AG04450 (cell line): ENCODE measurements at places on chromosomes 7 and 10.

- no peak for DNase-seq
Observed at GRCh38 chr10:46560381-46560780, 3.9 kb upstream of the GPRIN2 start.

DNA sequence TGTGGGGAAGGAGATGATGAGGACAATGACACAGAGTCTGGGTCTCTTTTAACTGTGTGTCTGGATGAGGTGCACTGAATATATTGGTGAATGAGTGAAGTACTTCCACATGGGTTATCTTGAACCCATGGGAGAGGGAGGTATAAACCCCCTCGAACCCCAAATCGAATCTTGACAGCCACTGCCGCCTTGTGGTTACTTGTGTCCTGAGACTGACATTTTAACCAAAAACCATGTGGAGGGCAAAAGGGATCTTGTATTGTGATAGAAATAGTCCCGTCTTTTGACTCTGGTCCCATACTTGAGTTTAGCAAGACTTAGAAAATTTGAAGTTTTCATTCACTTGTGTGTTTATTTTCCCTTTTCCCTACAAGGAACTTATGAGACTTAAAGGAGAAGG, 283.3 kb downstream of the PHTF2 start:
- no peak for DNase-seq

DNA sequence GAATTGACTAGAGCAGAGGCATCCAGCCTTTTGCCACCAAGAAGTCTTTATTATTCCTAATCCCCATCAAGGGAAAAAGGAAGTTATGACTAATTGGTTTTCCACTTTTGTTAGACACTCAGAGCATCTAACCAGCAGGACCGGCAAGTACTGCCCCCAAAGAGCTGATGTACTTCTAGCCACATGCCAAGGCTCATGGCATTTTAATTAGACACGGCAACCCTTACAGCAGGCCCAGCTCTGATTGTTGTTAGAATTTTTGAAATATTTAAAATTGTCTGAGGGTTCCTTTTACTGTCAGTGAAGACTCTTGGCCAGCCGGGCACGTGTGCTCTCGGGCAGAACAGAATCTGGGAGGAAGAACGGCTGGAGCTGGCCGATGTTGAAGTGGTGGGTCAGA, 114.8 kb downstream of the SPAG6 start:
- no peak for DNase-seq

DNA sequence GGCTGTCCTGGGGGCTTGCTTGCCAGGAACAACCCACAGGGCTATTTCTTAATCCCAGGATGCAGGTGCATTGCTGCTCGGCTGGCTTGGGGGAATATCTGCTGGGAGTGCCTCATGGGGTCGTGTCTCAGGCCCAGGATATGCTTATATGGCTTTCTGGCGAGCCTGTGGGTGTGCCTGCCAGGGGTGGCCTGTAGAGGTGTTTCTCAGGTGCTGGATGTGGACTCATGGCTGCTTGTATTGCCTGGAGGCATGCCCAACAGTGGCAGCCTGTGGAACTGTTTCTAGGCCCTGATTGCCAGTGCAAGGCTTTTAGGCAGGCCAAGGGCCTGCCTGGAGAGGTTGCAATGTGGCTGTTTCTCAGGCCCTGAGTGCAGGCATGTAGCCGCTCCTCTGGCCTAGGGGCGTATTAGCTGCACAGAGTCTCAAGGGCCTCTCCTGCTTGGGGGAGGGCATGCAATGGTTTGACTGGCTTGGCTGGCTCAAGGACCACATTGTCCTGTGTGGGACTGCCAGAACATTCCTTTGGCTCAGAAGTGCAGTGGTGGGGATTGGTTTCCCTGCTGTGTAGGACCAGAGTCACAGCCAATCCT, 202.1 kb downstream of the ATRNL1 start:
- no peak for DNase-seq

DNA sequence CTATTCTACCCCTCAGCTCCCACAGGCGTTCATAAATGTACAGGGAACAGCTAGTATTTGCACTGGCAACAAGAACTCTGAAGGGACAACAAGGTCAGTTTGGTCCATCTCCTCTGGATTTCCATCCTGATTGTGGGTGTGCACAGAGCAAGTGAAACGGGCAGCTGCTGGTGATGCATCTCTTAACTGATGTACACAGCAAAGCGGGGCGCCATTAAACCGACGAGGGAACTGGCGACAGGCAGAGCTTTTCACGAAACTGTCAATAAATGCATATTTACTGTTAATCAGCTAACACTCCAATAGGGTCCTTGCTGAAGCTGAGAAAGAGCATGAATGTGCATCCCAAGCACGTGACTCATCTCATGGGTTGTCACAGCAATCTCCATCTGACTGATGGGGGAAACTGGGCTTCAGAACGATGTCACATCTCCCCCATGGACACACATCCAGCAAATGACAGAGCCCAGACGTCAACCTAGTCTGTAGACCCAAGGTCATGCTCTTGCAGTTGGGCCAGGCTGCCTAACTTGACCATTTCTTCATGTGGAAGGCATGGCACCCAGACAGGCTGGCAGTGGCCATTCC, 54.2 kb downstream of the FAM53B start:
- DNase-seq = no peak

GRCh38 chr7:156640949-156641485, 443 bp downstream of the RNF32 start:
- no peak for DNase-seq

DNA sequence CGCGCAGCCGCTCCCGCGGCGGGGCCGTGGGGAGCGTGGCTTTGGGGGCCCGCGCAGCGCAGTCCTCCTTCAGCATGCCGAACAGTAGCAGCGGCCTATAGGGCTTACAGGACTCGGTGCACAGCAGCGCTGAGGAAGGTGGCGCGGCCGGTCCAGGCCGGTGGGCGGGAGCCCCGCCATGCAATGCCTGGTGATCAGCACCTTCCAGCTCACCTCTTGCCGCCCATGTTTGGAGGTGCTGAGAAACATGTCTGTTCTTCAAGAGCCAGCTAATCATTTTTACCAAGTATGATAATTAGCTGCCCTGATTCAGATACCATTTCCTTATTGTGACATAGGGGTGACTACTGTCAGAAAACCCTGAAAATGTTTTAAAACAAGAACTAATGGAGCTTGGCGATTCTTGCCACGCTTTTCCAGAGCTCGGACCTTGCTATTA, 33.5 kb upstream of the SFTPD start:
- DNase-seq = no peak

DNA sequence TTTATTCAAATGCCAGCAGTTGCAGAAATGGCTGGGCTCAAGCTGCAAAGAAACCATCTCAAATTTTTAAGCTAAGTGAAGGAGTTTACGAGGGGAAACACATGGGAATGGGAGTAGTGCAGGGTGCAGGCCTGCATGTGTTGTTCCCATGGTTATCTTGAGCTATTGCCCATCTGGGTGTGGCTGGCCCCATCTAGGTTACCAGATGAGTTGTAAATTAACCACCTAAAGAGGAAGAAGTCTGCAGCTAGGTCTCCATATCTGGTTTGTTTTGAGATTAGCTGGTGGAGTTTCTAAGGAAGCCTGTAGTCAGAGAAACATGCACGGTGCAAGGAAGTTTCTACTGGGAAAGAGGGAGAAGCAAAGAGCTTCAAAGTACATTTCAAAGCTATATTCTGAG, 23.3 kb upstream of the STEAP2 start:
- DNase-seq = no peak

DNA sequence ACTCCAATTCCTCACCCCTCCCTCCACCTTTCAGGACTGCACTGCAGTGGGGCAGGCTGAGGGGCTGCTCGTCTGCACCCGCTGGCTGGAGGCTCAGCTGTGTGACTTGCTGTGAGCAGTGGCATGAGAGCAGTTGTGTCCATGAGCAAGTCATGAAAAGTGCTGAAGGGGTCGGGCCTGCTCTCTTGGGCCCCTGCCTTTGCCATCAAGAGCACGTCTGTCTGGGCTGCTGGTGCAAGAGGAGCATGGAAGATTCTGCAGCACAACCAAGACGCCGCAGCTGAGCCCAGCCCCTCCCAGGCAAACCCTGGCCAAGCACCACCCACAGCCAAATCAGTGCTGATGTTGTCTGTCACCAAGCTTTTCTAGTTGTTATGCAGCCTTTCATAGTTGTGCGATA, 284.3 kb downstream of the TCERG1L start:
- no peak for DNase-seq

GRCh38 chr7:125930848-125931247, 1001.2 kb upstream of the POT1 start:
- DNase-seq = no peak

GRCh38 chr10:75294031-75294437, 58.3 kb upstream of the COMTD1 start:
- no peak for DNase-seq

DNA sequence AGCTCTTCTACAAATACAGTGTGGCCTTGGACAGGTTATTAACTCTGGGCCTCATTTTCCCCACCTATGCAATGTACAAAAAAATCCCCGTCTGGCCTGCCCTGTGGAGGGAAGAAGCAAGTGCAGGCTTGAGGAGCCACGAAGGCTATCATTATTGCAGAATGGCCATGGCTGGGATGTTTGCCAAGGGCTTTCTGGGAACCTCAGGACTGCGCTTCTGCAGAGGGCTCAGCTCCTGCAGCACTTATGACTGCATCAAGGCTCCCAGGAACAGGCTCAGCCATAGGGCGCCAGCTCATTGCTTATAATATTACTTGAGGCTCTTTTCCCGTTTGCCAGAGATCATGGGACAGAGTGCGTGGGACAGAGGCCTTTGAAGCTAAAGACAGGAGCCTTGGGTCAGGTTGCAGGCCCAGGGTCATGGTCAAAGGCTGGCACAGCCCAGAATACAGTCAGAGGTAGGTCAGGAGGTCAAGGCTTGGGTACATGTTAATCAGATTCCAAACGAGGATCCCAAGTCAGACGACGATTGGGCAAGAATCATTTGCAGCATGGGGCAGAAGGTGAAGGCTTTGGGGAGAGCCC, 20.6 kb upstream of the C10orf105 start:
- DNase-seq = peak; percentile 63

DNA sequence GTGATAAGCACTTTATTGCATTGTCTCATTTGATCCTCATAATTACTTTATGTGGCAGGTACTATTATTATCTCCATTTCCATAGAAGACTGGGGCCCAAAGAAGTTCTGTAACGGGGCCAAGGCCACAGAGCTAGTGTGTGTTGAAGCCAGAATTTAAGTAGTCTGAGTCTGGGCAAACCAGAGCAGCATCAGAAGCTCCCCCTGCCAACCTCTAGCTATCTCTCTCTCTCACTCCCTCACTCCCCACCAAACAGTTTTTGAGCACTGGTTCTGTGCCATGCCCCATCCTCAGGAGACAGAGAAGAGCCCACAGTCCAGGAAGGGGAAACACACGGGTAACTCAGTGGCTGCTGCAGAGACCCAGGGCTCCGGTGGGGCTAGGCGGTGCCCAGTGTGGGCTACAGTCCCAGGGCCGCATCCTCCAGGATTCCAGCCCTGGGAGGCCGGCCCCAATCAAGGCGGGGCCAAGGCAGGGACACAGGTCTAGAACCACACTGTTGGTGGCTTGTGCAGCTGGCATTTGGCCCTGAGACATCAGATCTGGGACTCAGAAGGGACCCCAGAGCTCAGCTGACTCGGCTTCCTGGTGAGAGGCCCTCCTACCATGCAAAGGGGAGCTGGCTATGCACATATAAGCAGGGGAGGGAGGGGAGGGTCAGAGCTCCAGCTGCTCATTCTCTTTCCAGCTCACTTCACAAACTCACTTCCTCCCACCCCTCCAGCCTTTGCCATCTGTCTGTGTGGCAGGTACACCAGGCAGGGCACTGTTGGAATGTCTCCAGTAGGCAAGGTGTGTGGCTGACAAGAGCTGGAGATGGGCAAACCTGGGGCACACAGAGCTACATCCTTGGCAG, 34.4 kb downstream of the COL13A1 start:
- no peak for DNase-seq

GRCh38 chr7:92696584-92696983, 106.4 kb upstream of the FAM133B start:
- no peak for DNase-seq

- no peak for DNase-seq
Observed at GRCh38 chr10:44966816-44967509, 7.4 kb downstream of the RASSF4 start.

DNA sequence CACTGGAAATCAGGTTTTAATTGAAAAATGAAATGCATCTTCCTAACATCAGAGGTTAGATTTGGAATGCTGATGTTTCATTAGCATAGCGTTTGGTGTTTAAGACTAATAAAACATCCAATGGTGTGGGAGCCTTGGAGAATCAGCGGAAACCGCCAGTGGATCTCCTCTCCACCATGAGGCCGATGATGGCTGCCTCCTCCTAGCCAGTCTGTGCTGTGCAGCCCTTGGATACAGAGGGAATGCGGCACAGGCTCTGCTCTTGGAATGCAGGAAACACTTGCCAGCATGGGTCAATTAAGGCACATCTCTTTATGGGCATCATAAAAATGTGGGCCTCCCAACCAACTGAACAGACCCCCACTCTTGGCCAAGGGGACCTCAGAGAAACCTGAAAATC, 259.9 kb downstream of the GLRX3 start:
- DNase-seq = no peak

GRCh38 chr7:107592361-107593024, 12.4 kb downstream of the BCAP29 start:
- DNase-seq = peak; percentile 63

DNA sequence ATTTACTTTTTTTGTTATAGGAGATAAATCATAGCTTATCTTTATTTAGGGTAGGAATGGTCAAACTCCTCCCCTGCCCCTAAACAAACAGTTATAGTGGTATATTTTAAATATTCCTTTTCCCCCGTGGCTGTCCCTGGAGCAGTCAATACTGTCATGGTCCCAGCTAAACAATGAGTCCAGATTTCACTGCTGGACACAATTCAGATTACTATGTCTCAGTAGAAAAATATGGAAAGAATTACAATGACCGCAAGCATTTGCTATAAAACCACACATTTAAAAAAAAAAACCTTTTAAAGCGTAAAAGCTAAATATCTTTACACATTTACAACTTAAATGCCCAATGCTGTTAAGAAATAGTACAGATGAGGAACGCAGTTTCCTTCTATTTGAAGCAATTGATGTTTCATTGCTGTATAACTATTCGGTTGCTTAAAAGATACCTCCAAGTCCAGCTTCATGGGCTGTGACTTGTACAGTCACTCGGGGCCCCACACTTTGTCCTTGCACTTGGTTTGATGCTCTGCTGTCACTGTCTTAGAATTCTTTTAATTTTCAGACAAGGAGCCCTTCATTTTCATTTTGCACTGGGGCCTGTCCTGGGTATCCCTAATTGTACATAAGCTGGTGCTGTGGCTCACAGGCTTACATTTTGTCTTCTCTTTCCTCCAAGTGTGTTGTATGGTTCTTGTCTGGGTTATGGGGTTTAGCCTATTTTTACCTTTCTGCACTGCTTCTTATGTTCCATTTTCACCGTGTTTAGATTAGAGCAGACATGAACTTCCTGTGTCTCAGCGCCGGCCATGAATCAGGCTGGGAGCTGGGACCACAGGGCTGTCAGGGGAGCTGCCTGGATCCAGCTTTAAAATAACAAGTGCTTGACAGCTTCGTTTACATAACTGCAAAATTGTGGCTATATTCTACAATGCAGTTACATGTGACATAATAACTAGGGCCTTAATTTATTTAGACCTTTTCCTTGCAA, 530.2 kb upstream of the FZD8 start:
- DNase-seq = peak; percentile 38

DNA sequence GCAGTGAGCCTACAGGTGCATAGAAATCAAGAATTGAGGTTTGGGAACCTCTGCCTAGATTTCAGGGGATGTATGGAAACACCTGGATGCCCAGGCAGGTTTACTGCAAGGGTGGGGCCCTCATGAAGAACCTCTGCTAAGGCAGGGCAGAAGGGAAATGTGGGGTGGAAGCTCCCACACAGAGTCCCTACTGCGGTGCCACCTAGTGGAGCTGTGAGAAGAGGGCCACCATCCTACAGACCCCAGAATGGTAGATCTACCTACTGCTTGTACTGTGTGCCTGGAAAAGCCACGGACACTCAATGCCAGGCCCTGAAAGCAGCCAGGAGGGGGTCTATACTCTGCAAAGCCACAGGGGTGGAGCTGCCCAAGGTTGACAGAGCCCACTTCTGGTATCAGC, 533.5 kb downstream of the GPAM start:
- DNase-seq = no peak
